ENCODE measurements at places on chromosomes 1 and 21.

DNA sequence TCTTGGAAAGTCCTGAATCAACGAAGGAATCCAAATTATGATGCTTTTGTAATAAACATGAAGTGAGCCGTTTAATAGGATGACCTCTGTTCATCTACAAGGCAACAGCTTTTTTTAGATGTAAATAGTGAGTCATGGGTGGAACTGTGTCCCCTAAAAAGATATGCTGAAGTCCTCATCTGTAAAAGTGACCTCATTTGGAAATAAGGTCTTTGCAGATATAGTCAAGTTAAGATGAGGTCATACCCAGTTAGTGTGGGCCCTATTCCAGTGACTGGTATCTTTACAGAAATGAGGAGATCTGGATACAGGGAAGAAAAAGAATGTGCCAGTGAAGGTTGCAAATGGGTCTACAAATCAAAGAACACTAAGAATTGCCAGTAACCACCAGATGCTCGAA lies 1287.3 kb upstream of the ADGRL4 start:
- no peak for DNase-seq

DNA sequence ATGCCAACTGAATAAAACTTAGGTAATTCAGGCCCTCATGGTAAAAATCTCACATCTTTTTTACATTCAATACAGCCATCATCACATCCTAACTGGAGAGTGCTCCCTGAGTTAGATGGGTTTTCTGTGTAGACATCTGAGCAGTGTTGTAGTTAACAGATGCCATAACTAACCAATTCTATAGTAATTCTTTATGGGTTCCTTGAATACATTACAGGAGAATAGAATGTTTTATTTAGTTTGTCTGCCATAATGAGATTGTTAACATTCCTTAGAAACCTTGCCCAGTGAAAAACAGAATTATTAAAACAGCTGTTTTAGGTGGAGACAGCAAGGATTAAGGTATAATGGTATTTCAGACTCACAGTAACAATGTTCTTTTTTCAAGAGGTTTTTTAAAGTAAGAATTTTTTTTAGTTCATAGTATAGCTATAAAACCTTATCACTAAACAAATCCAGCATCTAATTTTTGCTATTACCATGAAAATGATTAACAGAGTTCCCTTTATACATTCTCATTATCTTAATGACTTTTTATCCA lies 95.3 kb downstream of the ATP5PO start:
- no peak for DNase-seq

- peak; percentile 60 for DNase-seq
Measured at GRCh38 chr1:147600119-147601111, 59.1 kb downstream of the BCL9 start.

DNA sequence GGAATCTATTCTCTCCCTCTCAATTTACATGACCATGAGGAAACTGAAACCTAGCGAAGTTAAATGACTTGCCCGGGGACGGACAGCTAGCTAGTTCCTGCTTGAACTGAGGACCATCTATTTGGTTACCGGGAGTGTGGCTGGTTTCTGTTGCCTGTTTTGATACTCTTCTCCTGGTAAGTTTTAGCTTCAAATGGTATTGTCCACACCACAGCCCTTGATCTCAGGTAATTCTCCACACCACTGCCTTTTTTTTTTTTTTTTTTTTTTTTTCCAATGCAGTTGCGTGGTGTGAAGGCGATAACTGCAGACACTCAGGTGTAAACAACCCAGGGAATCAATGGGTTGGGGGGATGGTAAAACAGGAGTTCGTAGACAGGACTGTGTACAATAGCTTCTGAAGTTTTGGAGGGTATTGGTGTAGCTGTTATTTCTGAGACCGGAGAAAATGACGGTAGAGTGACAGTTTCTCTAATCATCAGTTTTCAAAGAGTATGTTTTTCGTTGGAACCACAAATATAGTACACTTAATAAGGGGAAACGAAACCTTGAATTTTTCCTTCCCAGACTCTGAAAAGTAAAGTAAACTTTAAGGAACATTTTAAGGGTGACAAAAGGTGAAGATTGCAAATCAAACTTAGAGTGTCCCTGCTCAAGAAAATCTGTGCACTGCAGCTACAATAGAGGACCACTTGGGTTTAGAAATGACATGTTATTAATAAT lies 125.3 kb upstream of the CACYBP start:
- DNase-seq: peak; percentile 15

GRCh38 chr1:203663294-203663693 lies 36.7 kb downstream of the ATP2B4 start:
- DNase-seq: peak; percentile 60

GRCh38 chr1:186055846-186056245 lies 319.2 kb downstream of the TPR start:
- DNase-seq: no peak

DNA sequence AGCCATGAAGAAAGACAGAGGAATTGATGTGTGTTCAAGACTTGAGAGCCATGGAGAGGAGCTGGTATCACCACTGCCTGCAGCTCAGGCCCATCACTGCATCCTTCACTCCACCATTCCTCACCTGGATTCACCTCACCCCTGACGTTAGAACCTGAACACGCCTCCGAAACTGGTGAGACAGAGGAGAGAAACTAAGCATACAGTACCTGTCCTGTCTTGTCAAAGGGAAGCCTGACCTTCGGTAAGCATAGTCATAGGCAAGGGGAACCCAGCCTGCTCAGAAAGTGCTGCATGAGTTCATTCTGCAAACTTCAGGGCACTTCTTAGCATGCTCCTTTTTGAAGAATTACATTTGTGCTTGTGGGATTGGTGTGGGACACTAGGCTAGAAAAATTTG lies 425.8 kb downstream of the DSCAM start:
- no peak for DNase-seq

- DNase-seq: no peak
Measured at GRCh38 chr1:190000365-190000872, 477.2 kb downstream of the BRINP3 start.

DNA sequence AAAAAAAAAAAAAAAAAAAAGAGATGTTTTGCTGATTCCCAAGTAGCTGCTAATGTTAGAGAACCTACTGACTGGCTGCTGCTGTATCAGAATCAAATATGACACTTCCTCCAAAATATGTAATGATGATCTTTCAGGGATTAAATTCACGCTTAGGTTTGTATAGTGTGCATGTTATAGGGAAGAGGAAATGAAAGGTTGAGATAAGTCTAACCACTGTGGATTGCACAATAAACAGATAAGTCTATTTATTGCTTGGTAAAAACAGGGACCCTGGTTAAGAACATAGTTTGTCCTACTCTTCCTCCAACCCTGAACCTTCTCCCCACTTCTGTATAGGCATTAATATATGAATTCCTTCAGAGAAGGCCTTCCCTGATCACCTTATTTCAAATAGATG lies 13.2 kb downstream of the RC3H1 start:
- no peak for DNase-seq

DNA sequence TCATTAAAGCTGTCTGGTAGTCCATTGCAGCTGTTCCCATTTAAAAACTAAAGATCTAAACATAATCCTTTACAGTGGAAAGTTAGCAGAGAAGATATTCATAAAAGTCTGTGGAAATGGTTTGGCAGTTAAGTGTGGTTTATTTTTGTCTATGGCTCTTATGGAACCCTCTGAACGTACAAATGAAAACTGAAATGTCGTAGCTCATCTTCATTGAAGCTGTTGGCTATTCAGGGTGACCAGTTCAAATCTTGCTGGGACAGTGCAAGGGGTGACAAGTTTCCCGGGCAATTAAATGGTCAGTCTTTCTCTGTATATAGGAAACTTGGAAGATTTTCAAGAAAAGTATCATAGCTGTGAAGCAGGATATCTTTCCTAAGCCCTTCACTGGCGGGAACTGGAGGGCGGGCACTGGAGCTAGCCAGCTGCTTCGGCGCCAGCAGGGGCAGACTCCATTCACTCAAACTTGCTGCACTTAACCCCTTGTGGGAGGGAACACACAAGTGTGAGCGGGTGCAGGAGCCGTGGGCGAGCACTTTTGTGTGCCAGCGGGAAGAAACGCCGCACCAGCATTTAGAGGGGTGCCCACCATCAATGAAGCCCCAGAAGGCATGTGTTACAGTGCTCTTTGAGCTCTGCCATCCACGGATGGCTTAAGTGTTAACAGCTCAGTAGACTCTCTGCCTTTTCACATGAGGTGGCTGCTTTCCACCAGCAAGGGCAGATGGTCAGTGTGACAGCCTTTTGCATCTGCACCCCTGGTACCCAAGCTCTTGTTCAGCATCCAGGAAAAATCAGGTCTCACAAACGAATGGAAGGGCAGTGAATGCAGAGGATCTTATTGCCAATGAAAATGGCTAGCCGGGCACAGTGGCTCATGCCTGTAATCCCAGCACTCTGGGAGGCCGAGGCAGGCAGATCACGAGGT lies 232.1 kb upstream of the KAZN start:
- DNase-seq: no peak

- no peak for DNase-seq
Measured at GRCh38 chr1:168811176-168811575, 82.2 kb upstream of the DPT start.

DNA sequence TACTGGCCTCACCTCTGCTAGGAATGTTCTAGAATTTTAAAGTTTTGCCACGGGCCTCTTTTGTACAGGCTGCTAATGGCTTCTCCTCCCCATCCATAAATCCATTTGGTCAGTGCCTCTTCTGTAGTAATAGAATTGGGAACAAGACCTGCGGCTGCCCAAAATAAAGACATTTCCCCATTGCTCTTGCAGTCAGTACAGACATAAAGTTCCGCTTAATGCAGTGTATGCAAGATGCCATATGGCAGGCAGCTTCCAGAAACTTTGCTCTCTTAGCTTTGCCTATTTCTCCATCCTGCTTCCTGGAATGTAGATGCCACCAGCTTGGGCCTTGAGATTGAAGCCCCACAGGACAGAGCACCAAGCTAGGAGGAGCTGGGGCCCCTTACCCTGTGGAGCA lies 3.7 kb upstream of the SLC2A5 start:
- no peak for DNase-seq

GRCh38 chr21:28317177-28317950 lies 675.3 kb downstream of the LTN1 start:
- DNase-seq: no peak

DNA sequence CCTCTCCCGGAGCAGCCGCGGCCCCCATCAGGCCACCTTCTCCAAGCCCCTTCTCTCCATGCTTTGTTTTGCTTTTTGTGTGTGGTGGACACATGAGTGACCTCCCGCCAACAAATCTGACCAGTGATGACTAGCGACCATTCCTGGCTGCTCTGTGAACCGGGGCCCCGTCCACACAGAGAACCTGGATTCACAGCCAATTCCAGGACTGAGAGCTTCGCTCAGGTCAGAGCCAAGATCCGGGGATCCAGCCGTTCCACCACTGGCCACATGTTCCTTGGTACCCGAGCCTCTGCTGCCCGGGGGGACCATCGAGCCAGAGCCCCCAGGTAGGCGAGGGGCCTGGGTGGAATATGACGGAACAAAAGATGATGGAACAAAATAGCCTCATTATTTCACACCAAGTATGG lies 46.7 kb upstream of the COL18A1 start:
- no peak for DNase-seq

- peak; percentile 72 for DNase-seq
Measured at GRCh38 chr21:38798481-38798882, 7.2 kb upstream of the ETS2 start.
